ENCODE measurements at places on chromosomes 12 and 14. TPM values are rescaled to one million over a fixed set of nuclear protein-coding genes. Genes with fewer than 3 reads are reported as not detected.

GRCh38 chr12:132465269-132466190 lies 24.4 kb upstream of the FBRSL1 start:
- no peak for DNase-seq

DNA sequence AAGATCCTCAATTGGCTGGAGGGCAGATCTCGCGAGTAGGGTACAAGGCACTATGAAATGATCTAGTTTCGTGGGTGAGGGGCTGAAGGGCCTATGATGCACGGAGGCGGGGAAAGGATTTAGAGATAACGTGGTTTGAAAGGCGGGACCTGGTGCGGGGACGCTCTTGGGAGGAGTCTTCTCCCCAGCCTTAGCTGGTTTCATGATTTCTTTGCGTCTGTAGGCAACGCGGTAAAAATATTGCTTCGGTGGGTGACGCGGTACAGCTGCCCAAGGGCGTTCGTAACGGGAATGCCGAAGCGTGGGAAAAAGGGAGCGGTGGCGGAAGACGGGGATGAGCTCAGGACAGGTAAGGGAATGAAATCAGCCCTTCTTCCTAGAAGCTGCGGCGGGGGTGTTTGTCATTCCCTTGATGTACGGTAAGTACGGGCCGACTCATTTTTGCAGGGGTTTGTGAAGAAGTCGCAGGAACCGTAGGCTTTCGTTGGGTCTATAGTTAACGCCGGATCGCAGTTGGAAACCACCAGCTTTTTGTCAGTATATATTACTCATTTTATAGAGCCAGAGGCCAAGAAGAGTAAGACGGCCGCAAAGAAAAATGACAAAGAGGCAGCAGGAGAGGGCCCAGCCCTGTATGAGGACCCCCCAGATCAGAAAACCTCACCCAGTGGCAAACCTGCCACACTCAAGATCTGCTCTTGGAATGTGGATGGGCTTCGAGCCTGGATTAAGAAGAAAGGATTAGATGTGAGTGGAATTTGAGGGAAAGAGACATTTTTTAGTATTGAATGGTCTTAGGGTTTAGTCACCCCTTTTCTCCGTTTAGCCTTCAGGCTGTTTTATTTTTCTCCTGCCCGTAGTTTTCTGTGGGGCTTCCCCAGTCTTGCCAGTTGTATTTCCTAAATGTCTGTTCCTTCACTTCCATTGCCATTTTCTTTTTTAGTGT lies 602 bp downstream of the APEX1 start:
- no peak for DNase-seq

DNA sequence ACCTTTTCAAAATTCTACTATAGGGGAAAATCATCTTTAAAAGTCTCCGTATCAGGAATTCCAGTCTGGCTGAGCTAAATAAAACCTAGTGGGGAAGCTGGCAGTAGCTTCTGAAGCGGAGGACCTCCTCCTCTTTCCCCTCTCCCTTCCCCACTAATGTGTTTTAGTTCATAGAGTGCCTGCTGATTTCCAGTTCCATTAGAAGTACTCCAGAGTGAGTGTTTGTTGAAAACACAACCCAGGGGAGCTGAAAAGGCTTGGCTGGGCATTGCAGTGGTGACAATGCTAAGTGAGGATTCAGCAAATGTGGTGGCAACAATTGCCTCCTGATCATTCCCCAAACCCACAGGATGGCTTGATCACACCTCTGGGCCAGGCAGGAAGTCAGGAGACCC lies 144.2 kb upstream of the FRMD6 start:
- no peak for DNase-seq

DNA sequence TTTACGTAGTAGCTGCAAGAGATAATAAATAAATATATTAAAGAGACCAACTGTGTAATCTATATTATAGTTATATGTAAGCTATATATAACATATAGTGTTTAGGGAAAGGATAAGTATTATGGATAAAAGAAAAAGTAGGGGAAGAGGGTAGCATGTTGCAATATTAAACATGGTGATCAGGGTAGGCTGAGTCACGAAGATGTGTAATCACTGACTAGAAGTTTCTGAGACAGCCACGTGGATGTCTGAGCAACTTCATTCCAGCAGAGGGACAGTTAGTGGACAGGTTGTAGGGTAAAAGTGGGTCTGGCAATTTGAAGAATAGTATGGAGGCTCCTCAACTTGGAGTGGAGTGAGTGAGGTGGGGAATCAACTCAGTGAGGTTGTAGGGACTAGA lies 109.7 kb downstream of the ANO4 start:
- DNase-seq = no peak

DNA sequence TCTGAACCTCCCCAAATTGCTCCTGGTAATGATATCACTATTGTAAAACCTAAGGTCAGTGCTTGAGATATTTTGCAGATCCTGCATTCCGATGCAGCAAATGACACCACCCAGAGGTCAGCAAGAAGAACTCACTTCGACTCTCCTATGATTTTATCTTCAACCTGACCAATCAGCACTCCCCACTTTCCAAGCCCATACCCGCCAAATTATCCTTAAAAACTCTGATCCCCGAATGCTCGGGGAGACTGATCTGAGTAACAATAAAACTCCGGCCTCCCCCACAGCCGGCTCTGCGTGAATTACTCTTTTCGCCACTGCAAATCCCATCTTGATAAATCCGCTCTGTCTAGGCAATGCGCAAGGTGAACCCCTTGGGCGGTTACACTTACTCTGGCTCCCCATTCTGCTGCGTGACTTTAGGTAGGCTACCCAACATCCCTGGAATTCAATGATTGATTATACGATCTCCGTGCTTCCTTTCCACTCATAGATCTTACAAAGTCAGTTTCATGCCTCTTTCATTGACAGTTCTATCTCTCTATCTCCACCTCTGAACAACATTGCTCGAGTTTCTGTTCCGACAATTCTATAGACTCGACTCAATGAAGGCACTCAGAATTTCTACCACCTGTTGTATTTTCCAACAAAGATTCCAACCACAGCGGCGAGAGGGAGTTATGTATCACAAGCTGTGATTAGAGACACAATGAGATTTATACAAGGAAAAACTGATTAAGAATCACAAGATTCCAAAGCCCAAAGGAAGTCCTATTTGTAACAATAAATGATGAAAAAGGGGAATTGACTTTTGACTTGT lies 939 bp downstream of the NPC2 start:
- DNase-seq = no peak

NR1H4 gene
- polyA plus RNA-seq = 17.3 TPM

WNT1 gene
- polyA plus RNA-seq = not detected

IFNG-AS1 gene
- 0.16 TPM for polyA plus RNA-seq

- no peak for DNase-seq
Measured at GRCh38 chr14:99907761-99908652, 114.8 kb downstream of the EML1 start.

SDSL gene
- 14.3 TPM for polyA plus RNA-seq

- no peak for DNase-seq
Measured at GRCh38 chr14:100399052-100399849, 76.1 kb downstream of the SLC25A47 start.

DNA sequence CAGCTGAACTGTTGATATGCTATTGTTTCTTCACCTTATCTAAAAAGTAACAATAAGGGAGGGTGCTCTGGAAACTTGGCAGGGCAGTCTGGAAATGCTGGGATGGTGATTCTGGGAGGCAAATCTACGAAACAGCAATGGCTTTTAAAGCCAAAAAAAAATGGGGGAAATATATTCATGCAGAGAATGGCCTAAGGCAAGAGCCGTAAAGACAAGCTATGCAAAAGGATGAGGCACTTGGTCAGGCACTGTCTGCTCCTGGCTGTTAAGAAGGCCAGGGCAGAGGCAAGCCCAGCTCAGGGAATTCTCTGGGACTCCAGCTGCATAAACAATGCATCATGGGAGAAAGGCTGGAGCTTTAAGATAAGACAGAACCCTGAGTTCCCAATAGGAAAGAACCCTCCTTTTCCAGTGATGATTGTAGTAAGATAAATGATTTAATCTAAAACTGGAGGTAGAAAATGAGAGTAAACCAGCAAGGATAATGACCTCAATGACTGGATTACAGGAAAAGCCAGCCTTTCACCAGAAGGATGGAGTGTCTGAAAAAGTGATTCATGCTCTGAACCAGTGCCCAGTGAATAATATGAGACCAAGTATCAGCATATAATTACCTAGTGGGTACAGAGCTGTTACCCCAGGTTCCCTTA lies 46.0 kb downstream of the ITPR2 start:
- DNase-seq = no peak

GRCh38 chr12:95601091-95601961 lies 50.0 kb upstream of the USP44 start:
- DNase-seq = no peak

DNA sequence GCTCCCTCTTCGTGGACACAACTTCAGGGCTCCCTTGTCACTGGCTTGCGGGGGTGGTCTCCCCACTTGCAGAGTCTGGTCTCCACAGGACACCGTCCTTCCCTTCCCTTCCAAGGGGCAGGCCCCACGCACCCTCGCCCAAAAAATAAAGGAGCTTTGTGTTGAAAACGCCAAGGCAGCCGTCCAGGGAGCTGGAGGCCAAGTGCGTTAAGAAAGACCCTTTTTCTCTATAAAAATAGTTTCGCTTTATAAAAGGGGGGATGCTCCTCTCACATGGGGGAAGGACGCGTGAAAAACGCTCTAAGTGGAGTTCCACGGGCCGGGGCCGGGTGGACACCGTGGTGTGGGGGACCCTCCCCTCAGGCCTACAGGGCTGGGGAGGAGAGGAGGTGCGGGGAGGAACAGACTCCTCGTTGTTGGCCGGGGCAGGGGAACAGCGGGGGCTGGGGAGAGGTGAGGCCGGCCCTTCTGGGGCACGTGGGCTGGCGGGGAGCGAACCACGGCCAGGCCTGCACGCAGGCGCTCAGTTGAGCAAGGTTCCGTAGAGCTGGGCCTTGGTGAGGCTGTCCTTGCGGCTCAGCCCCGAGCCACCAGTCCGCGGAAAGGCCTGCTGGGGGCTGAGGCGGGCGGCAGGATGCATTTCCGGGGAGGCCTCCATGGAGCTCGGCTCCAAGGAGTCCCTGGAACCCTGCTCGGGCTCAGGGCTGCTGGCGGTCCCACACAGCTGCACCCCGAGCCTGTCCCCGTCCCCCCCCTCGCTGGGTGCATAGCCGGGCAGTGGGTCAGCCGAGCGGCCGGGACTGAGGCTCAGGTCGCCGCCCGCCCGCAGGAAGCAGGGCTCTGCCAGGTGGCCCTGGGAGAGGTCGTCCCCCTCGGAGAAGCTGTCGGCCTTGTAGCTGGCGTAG lies 49.5 kb downstream of the BEGAIN start:
- DNase-seq = no peak

PPP1R1A gene
- polyA plus RNA-seq = 56.0 TPM

GRCh38 chr14:72118841-72119240 lies 186.6 kb downstream of the RGS6 start:
- no peak for DNase-seq

Measured in left renal cortex interstitium (tissue), 4 donors.